ENCODE measurements at places on chromosomes 1 and 21.

DNA sequence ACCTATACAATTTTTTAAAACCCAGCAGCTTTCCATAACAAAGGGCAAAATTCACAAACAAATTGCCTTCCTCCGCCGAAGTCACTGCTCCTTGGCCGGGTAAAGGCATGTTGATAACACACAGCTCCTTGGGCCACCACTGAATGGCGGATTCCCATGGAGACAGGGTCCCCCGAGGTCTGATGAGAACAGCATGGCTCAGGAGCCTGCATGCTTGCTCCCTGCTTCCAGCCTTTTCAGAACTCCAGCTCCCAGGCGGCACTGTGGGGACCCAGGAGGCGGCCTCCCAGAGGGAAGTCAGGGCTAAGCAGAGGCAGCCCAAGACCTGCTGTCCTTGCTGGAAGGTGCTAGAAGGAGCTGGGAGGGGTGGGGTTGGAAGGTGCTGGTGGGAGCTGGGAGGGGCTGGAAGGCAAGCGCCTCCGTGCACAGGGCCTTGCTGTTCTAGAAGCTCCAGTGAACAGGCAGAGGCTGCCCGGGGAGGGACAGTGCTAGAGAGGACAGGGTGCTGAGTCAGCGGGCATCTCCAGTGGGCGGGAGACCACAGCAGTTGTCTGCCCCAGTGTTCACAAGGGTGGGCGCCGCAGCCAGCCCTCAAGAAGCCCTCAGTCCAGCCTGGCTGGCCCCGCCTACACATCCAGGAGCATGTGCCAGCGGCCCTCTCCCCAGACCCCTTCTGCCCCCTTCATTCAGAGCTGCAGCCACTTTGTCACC, 35.1 kb downstream of the PRDM16 start:
- DNase-seq: no peak

- peak; percentile 8 for DNase-seq
Measured at GRCh38 chr1:87329526-87330056, 911 bp downstream of the LMO4 start.

GRCh38 chr1:20723159-20723536, 5.3 kb upstream of the KIF17 start:
- DNase-seq: no peak

GRCh38 chr1:39895731-39896480, 5.8 kb downstream of the MYCL start:
- DNase-seq: no peak

- DNase-seq: no peak
Measured at GRCh38 chr1:25813071-25813733, 6.6 kb upstream of the MTFR1L start.

GRCh38 chr21:29157080-29157479, 26.6 kb downstream of the MAP3K7CL start:
- no peak for DNase-seq

- no peak for DNase-seq
Measured at GRCh38 chr21:15468368-15468767, 261.4 kb upstream of the USP25 start.

DNA sequence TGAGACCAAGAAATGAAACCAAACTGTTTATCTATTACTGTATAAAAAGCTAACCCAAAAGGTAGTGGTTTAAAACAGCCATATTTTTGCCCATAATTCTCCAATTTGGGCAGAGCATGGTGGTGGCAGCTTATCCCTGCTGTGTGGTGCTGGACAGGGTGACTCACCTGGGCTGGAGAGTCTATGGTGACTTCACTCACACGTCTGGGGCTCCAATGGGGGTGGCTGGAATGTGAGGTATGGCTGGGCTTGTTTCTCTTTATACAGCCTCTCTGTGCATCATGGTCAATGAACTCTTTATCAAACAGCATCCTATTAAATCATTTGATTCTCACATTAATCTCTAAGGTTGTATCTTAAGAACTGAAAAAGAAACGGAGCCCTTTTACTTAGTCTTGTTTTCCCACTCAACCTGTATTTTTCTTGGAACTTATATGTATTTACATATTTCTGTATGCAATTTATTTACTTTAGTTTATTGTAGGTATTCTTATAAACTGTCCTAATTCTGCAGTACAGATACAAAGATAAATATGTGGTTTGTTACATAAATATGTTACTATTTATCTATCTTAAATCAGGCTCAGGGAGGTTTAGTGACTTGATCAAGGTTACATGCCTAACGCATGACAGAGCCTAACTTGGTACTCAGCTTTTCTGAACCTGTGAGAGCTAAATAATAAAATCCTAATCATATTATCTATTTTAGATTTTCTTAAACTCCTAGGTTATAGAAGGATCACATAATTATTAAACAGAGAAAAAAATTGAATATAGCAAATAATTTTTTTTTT, 37.5 kb upstream of the WLS start:
- DNase-seq: no peak

- DNase-seq: peak; percentile 31
Measured at GRCh38 chr1:160978510-160978927, 23.9 kb upstream of the ITLN2 start.

DNA sequence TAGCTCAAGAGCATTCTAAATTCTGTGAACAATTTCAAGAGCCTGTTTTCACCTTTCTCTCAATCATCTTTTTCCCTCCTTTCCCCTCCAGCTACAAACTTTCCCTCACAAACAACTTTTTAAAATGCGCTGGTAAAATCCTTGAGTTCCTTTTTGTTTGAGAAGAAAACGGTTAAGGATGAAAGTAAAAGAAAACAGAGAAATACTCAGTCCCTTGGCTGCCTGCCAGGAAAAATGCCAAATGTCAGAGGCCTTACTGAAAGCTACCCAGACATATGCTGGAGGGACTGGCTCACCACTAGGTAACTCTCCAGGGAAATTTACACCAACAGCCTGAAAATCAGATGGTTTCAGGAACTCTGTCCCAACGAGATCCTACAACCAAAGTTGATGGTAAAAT, 11.0 kb upstream of the SERBP1 start:
- no peak for DNase-seq

GRCh38 chr1:235586413-235586812, 63.2 kb downstream of the GNG4 start:
- DNase-seq: no peak

DNA sequence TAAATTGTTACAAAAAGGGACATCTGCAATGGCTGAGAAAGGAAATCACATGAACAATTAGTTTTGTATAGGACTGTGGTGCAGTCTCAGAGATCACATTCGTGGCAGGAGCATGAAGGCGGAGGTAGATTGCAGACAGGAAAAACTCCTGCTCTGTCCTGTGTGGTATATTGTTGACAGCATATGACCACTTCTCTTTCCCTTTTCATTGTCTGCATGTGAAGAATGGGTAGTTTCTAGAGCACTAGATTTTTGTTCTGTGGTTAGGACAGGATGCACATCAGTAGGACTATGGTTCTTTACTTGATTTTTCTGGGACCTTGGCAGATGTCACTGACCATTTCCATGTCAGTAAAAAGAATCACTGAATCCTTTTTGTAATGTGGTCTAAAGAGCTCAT, 625.9 kb upstream of the PKN2 start:
- DNase-seq: no peak

GRCh38 chr1:242467556-242468145, 56.8 kb downstream of the PLD5 start:
- peak; percentile 46 for DNase-seq

DNA sequence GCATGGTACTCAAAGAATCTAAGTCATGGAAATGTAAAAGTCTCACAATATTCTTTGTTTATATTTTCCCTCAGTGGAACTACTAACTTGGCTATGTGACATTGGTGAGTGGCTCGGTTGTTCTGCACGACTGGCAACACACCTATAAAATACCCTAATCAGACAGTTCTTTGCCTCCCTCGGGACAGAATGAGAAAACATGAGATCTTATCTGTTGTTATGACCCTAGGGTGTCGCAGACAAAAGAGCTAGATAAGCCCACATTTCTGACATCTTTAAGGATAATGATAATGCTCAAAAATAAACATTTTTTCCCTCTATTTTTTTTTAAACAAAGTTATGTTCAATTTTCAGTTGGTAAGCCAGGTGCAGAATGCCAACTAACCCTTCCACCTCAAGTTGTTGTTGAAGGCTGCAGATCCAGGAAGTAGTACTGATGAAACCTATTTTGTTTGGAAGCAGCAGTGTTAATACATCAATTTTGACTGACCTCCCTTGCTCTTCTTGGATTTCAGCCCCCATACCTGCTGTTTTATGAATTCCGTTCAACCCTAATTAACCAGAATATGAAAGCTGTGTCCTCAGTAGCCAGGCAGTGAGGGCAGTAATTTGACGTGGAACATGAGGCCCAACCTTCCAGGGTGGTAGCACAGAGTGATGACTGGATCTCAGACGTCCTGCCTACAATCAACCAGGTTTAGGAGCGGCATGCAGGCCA, 108.7 kb upstream of the DUSP10 start:
- DNase-seq: no peak

DNA sequence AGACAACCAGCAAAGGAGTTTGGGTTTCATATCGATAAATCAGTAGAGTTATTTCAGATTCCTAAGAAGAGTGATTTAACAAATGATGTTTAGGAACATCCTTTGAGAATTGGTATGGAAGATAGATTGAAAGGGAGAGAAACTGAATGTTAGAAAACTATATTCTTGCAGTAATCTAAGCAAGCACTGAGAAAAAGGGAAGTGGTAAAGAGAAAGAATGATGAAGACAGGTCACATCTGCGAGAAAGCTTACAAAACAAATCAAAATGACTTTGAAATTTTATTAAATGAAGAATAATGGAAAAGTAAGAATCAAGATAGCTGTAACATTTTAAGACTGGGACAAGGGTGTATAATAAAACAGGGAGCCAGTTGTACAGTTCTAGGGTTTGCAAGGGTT, 177.0 kb downstream of the HS2ST1 start:
- no peak for DNase-seq

- no peak for DNase-seq
Measured at GRCh38 chr1:162772571-162773154, 17.8 kb upstream of the HSD17B7 start.

GRCh38 chr1:235078480-235079381, 49.9 kb downstream of the TOMM20 start:
- DNase-seq: no peak

DNA sequence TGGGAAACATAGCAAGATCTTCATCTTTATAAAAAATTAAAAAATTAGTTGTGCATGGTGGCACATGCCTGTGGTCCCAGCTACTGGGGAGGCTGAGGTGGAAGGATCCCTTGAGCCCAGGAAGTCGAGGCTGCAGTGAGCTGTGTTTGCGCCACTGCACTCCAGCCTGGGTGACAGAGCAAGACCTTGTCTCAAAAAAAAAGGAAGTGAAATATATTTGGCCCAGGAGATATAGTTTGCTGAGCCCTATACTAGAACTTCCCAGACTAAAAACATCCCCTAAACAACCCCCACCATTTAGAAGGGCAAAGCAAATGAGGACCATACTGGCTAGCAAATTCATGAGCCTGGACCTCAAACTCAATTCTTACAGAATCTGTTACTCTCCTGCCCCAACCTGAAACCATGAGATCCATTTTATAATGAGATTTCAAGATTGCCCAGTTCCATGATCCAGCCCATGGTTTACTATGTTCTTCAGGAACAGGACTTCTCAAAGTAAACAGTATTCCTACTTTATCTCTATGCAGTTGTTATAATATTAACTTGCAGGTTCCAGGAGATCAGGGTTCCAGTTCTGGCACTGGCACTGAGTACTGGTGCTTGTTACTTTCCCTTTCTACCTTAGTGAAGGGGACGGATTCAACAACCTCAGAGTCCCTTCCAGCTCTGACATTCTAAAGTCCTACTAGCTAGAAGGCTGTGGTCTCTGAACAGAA, 48.9 kb upstream of the TADA1 start:
- no peak for DNase-seq

DNA sequence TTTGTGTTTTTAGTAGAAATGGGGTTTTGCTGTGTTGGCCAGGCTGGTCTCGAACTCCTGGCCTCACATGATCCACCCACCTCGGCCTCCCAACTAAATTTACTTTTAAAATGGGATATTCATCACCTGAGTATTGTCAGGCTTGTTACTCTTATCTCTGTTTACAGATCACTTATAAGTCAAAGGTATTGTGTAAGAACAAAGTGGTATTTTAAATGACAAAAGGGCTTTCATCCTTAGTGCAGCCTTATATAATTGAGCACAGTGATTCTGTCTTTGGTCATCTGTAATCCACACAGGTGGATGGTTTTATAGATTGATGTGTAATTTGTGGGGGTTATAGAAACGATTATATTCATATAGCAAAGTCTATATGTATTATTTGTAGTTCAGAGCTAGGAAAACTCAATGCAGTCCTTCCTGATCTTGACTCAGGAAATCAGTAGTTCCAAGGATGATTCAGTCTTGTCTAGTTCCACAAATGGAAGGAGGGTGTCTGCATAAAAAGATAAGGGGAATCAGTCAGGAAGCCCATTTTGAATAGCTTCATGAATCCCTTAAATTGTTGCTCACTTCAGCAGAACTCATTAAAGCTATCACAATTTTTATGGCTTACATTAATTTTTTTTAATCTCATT, 34.6 kb downstream of the STXBP3 start:
- no peak for DNase-seq

- no peak for DNase-seq
Measured at GRCh38 chr1:246836209-246836966, 95.4 kb downstream of the AHCTF1 start.

DNA sequence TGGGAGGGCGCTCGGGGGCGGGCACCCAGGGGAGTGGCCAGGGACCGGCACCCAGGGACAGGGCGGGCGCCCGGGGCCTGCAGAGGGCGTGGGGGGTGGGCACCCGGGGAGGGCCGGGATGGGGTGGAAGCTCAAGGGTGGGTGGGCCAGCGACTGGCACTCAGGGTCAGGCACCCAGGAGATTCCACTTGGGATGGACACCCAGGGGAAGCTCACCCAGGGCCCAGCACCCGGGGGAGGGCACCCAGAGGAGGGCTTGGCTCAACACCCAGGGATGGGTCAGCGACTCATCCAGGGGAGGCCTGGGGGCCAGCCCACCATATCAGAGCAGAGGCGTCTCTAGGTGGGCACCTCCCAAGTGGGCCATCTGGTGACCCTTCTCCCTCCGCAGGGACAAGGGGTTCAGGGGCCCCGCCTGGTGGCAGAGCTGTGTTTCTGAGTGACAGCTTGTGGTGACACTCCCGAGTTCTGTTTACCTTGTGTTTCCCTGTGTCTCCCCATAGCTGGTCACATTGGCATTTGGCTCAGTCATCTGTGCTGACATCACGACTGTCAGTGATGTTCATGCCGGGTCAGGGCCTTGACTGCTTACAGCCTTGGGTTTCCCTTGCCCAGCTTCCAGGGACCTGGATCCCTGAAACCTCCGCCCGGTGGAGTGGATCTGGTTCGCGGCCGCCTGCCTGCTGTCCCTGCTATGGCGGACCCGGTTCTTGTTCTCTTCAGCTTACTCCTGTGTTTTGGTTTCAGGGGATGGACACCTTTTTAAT, 749 bp downstream of the IBA57 start:
- peak; percentile 6 for DNase-seq

- no peak for DNase-seq
Measured at GRCh38 chr1:31407029-31407626, 5.9 kb upstream of the SERINC2 start.

DNA sequence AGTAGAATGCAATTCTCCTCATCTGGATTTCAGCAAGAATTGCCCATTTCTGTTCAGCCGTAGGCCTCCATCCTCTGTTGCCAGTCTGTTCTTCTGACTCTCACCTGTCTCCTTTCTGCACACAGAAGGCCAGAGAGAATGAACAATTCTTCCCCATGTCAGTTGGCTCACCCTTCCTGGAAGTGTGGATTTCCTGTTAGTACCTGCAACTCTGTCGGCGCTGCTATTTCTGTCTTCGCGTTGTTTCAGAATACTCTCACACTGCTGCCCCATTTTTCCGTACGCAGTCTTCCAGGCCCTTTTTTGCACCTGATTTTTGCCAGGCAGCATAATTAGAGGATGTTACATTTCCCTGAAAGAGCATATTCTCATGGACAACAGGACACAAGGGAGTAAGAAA, 200.7 kb downstream of the FGGY start:
- DNase-seq: no peak

Data from NCI-H1105 (cell line).